ENCODE measurements at places on chromosomes 12 and 14.
A peak's percentile ranks its signal among the peaks of the same experiment; 100 is the strongest.

DNA sequence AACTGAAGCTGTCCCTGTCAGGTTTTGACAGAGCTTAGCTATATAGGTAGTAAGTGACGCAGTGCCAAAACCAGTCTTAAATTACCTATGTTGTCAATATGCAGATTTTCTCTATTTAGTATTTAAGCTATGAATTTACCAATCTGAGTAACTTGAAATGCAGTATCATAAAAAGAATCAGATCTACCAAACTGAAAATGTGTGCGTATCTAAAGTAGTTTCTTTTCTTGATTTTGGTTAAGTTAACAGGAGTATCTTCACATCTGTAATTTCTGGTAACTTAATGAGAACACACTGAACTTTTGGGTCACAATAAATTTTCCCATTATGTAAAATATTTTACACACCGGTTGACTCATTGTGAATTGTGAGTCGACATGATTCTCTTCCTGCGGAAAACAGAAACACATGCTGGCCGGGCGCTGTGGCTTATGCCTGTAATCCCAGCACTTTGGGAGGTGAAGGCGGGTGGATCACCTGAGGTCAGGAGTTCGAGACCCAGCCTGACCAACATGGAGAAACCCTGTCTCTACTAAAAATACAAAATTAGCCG lies 45.1 kb downstream of the TRAF3 start:
- no peak for DNase-seq

DNA sequence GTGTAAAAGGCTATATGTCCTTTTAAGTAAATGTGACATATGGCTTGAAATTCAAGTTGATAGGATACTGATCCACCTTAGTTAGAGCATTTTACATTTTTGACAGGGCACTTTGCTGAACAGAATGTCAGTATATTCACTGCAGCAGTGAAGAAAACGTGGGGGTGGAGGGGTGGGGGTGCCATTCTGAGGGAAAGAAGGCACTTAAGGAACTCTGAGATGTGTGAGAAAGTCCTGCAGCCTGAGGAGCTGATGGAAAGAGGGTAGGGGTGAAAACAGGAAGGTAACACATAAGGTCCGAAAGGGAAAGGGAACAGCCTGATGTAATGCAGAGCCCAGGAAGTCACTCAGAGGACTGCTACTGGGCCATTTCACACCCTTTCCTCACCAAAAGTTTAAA lies 265.5 kb upstream of the GRIP1 start:
- DNase-seq = no peak

- DNase-seq = no peak
Observed at GRCh38 chr14:64983439-64984310, 3.0 kb upstream of the FNTB start.

- no peak for DNase-seq
Observed at GRCh38 chr14:24887623-24888304, 162.2 kb downstream of the STXBP6 start.

DNA sequence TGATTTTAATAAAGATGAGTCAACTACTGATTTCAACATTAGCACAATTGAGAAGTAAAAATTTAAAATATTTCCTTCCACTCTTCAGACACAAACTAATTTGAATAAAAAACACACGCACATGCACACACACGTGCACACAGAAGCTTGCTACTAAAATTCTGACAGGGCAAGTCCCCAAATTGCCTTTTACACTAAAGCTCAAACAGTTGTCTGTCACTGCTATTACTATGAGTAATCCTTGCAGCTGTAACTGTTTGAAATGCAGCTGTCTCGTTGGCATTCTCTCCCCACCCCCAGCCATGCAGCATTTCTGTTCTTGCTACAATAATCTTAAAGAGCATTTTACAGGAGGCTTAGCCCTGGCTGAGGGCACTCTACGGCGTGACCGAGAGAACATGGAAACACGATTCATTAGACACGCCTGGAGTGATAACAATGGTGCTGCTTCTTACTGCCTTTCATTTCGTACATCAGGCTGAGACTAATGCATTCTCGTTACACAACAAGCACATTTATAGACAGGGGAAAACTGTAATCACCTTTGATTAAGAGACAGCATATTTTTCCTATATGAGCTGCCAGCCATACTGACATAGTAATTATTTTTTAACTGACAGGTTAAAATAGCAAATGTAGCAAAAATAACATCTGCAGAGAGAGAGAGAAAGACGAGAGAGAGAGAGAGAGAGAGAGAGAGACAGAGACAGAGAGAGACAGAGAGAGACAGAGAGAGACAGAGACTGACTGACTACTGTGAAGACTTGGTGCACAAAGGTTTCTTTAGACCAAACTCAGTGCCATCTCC lies 153.8 kb downstream of the MED13L start:
- DNase-seq = no peak

DNA sequence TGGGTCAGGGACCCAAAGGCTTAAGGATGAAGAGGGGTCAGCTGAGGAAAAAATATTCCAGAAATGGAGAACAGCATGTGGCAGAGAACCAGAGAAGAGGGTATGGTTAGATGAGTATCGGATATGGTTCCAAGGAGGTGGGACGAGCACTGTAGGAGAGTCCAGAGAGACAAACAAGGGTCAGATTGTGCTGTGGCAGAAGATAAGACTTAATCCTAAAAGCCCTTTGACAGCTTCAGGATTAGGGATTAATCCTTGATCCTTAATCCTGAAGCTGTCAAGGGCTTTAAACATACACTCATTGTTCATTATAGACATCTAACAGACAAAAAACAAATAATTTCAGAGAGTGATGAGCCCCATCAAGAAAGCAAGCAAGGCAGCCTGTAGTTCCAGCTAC lies 124.0 kb downstream of the SPTSSA start:
- DNase-seq = no peak

- no peak for DNase-seq
Observed at GRCh38 chr14:99118946-99119345, 153.1 kb downstream of the BCL11B start.

DNA sequence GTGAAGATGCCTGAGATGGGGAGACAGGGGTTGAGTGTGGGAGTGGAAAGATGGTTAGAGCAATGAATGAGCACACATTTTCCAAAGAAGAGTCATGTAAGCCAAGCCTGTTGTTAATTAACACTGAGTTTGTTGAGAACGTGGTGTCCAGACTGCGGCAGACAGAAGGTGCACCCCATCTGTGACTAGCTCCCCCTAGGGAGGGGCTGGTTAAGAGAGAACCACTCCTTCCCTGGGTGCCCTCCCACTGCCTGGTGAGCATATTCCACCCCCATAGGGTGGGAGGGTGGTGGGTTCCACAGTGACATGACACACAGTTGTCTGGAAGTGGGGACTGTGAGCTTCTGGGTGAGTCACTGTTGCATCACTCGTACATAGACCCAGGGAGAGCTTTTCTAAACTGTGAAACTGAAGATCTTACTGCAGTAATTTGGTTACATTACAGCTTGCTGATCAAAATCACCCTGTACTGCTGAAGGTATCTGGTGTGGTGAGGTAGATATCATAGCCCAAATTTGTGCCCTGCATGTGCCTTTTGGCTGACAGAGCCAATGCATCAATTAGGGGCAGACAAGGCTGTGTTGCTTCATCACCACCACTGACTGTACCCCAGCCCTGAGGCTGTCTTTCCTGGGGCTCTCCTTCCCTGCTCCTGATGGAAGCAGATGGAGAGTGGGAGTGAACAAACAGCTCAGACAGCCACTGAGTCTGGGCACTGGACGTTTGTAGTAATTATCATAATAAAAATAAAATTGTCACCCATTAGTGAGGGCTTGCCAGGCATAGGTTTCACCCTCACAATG lies 150.9 kb downstream of the EMP1 start:
- no peak for DNase-seq

- DNase-seq = no peak
Observed at GRCh38 chr14:104974146-104974541, 4.0 kb downstream of the AHNAK2 start.

DNA sequence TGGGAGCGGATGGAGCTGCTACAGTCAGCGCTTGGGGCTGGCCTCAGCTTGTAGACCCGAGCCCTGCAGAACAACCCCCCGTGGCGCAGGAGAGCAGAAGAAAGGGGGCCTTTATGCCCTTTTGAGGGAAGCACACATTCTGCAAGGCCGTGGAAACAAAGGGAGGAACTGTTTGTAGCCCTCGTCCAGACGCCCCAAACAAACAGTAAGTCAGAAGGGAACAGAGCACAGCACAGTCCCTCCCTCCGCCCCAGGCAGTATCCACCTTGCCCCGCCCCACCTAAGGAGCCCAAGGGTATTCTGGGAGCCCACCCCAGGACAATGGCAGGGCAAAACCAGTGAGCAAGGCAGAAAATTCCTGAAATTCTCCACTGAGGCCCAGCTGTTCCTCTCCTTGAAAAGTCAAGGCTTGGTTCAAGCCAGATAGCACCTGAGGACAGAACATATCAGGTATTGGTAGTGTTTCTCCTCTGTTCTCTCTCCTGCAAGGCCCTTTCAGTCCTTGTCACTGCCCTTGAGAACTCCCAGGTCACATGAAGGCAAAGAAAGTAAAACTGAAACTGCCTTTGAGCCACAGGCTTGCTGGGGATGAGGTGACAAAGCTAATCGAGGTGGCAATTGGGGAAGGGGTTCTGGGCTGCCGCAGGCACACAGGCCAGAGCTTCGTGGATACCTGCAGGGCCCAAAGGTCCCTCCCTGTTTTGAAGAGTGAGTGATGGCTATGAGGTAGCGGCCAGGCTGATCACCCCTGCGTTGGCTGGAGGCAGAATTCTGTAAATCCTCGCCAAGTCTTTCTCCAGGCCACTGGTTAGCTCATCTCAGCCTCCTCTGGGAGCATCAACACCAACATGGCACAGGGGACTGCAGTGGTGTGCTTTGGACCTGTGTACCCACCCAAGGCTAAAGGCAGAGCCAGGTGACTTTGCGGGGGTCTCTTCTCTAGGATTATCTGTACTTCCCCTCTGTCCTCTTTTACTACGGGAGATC lies 499 bp downstream of the DGLUCY start:
- peak; percentile 43 for DNase-seq
